GM04504 (cell line): ENCODE measurements at places on chromosomes 5 and 9.
A peak's percentile ranks its signal among the peaks of the same experiment; 100 is the strongest.

DNA sequence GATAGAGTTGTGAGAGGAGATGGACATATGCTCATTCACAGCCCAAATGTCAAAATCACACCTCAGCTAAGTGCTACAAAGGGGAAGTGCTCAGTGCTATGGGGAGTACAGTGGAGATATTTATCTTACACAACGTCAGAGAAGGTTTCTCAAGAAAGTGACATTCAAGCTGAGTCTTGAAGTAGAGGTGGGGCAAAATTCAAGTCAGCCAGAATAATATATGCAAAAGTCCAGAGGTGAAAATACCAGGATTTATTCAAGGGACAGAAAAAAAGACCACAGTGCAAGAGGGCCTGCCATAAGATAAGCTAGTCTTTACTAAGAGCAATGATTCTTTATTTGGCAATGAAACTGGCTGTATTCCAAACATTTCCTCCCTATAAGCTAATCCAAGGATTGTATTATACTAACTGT lies 327.8 kb upstream of the PIK3R1 start:
- DNase-seq: no peak

DNA sequence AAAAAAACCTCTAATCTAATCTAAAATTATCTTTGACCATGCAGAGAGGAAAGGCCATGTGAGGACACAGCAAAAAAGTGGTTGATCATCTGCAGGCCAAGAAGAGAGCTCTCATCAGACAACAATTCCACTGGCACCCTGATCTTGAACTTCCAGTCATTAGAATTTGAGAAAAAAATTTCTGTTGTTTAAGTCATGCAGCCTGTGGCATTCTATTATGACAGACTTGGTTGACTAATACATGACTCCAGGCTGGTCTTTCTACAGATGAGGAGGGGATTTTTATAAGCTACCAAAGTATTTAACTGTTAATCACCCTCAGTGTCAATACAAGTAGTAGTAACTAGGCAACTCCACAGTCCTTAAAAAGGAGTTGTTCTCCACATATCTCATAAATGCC lies 358.5 kb upstream of the RGMB start:
- DNase-seq: peak; percentile 95

- DNase-seq: no peak
These were observed 18.4 kb downstream of the BASP1 start for GRCh38 chr5:17235731-17236330.

GRCh38 chr9:89097219-89097618 lies 81.4 kb downstream of the SHC3 start:
- no peak for DNase-seq

- DNase-seq: peak; percentile 40
These were observed 2.4 kb downstream of the SAPCD2 start for GRCh38 chr9:137067860-137068538.

DNA sequence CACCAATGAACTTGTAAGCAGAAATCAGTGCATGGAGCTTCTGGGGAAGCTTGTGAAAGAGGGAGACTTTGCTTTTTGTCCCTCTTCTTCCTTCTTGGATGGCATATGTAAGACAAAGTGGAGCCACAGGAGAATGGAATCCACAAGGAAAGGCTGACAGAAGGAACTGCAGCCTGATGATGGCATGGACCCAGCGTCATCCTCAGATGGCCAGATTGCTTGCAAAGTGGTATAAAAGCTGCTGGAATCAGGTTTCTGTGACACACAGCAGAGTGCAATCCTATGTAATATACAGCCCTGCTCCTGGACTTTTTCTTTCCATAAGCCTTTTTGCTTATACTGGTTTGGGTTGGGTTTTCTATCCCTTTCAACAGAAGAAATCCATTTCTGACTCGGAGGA lies 31.4 kb upstream of the SPARC start:
- no peak for DNase-seq

DNA sequence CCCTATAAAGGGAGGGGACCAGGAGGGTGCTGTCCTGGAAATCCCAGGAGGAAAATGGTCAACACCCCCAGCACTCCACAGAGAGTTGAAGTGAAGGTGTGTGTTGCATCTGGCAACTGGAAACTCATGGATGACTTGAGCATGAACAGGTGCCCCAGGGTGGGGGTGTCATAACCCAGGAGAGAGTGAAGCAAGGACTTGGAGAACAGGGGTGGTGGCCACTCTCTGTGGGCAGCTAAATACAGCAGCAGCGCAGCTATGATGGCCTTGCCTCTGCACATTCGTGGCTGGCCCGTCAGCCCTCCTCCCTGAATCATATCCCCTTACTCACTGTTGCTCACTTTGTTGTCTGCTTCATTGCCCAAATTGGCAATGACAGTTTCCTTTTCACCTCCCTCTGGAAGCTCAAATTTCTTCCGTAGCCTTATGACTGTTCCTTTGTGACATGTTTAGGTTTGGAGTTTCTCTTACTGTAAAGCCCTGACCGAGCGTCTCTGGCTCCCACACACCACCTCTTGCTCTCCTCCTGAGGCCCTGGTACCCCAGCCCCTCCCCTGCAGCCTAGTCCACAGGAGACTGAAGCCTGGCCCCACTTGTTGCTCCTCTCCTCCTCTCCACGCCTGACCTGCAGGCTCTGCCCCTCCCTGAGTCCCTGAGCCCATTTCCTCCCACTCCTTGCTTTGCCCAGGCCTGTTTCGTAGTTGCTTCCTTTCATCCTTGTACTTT lies 185.8 kb downstream of the CD180 start:
- no peak for DNase-seq

DNA sequence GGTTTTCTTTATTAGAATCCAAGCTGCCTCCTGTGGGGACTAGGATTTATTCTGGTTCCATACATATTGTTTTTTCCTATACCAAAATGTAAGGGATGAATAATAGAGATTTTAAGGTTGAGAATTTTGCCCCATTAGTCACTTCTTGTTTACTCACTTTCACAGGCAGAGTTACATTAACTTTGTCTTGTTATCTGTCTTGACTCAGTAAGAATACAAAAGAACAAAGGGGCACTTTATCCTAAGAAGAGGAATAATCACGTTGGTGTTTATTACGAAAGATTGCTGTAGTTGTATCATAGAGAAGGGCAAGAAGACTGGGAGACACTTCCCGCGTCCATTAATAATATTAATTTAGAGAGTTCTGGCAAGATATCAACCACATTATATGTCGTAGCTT lies 599.7 kb upstream of the FTMT start:
- no peak for DNase-seq

GRCh38 chr9:112997236-112997941 lies 14.6 kb downstream of the ZNF883 start:
- no peak for DNase-seq

DNA sequence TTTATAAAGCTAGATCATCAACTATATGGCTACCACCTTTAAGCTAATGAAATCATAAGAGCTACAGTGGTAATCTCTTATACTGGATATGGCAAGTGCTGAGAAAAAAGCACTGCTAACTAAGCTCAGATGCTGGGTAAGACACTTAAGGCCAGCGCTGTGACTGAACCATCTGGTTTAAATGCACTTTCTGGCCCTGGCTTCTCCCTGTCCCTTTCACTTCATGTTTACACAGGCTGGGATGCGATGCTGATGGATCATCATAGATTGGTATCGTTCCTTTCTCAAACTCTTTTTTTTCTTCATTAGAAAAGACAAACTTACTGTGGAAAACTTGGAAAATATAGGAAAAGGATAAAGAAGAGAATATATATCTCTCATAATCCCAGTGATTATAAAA lies 52.3 kb downstream of the KIF24 start:
- no peak for DNase-seq

DNA sequence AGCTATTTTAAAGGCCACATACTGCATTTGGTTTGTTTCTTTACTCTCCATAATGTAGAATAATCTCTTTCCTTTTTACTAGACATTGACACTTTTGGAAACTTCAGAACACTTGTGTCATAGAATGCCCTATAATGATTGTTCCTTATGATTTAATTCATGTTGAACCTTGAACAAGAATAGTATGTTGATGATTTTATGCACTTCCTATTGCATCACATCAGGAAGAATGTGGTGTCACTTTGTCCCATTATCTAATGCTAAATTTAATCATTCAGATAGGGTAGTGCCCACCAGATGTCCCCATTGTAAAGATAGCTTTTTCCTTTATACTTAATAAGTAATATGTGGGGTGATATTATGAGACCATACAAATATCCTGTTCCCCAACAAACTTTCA lies 19.4 kb upstream of the DEPDC1B start:
- no peak for DNase-seq

GRCh38 chr5:4584982-4585381 lies 555.1 kb upstream of the ADAMTS16 start:
- no peak for DNase-seq
